ENCODE measurements at places on chromosomes 12 and 14. TPM values are rescaled to one million over a fixed set of nuclear protein-coding genes. Genes with fewer than 3 reads are reported as not detected.
A peak's percentile ranks its signal among the peaks of the same experiment; 100 is the strongest.

- DNase-seq: no peak
These were observed 28.0 kb downstream of the CEP290 start for GRCh38 chr12:88113871-88114270.

GRCh38 chr12:116898669-116899068 is 12.1 kb upstream of the FBXW8 start:
- DNase-seq: no peak

DNA sequence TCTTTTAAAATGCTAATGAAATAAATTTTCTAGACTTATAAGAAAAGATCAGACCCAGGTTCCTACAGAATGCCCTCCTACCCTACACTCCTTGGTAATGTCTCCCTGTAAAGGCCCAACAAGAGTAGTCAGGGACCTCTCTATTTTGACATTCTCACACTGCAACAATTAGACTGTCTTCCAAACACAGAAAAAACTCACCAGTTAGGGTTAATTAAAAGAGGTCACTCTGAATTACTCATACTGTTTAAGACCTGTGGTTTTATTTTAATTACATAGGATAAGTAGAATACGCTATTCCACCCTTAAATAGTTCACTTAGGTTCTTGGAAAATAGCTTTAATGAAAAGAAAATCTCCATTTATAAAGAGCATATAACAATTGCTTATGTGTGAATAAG is 142.4 kb downstream of the ITPR2 start:
- DNase-seq: peak; percentile 14

The ACRBP gene
- total RNA-seq: 0.20 TPM

The ACTN1 gene
- 219 TPM for total RNA-seq
